ENCODE measurements at places on chromosomes 4 and X. TPM values are rescaled to one million over a fixed set of nuclear protein-coding genes. Genes with fewer than 3 reads are reported as not detected.

The NXF2 gene
- 18.0 TPM for total RNA-seq

The KANTR gene
- 46.1 TPM for total RNA-seq

The OPN1MW2 gene
- not detected for total RNA-seq

The USO1 gene
- total RNA-seq: 57.5 TPM

The GYPE gene
- not detected for total RNA-seq

The SYTL5 gene
- total RNA-seq: 1.7 TPM

The KCTD8 gene
- 13.6 TPM for total RNA-seq

The CYSLTR1 gene
- total RNA-seq: 0.19 TPM

The PALLD gene
- total RNA-seq: 138 TPM

The SYNPO2 gene
- total RNA-seq: 53.4 TPM

The LPAR4 gene
- 0.99 TPM for total RNA-seq

The NPY2R gene
- total RNA-seq: 1.0 TPM

The NOX1 gene
- 1.2 TPM for total RNA-seq

The RASGEF1B gene
- total RNA-seq: 5.5 TPM

The SMIM10L2A gene
- total RNA-seq: 28.0 TPM

The RIBC1 gene
- 20.3 TPM for total RNA-seq

The PASD1 gene
- 31.1 TPM for total RNA-seq

The CXCL11 gene
- total RNA-seq: not detected
